Hindlimb muscle (tissue), 1 donor: ENCODE measurements at places on chromosomes 4 and X.

- DNase-seq = peak; percentile 69
These were observed 1574.7 kb downstream of the STIM2 start for GRCh38 chr4:28435314-28435713.

GRCh38 chr4:53538756-53539155 is 52.5 kb downstream of the LNX1 start:
- DNase-seq = peak; percentile 69

DNA sequence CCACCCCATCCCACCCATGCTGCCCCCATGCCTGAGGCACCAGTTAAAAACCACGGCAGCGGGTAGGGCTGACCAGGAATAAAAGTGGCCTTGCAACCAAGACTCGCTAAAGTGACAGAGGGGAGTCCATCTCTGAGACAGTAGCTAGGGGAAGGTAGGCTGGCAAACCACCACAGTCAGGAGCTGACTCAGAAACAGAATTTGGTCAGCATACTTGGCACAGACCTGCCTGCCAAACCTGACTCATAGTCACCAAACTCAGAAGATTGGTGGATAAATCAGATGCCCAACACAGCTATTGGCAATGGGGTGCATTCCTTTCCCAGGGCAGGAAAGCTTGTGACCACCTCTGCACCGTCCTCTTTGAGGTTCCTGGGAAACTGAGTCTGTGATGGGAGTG is 193.8 kb downstream of the BCOR start:
- DNase-seq = no peak

DNA sequence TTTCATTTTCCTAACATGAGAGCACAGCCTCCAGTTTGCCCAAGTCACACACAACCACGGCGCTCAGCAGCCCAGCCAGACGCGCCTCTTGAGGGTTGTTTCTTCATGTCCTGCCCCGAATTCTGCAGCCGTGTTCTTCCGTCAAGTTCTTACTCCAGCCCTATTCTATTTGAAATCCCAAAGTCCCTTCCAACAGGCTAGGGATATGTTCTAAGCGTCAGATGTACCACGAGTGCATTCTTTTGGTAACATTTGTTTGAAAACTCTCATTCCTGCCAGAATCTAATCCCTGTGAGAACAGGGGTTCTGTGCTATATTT is 23.1 kb downstream of the ACSL1 start:
- no peak for DNase-seq

GRCh38 chrX:13965531-13965930 is 64.2 kb downstream of the GEMIN8 start:
- no peak for DNase-seq

DNA sequence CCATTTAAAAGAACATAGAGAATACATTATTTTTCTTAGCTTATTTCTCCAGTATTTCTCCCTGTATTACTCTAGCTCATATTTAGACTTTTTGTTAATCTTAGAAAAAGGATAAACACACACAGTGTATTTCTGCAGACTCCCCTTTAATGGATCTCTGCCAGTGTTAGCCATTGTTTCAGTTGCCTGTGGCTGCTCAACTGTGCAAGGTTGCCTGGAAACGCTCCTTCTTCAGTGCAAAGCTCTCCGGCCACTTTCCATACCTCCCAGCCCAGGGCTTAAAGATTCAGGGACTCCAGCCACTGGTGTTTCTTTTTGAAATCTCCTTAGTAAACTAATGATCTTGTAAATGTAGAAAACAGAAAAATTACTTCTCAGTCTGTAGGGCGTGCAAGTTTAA is 104.9 kb downstream of the SLIT2 start:
- DNase-seq = peak; percentile 67

- DNase-seq = no peak
These were observed 112.1 kb downstream of the DHRSX start for GRCh38 chrX:2388669-2389068.

- DNase-seq = no peak
These were observed 19.9 kb downstream of the RPS6KA6 start for GRCh38 chrX:84168095-84168494.

DNA sequence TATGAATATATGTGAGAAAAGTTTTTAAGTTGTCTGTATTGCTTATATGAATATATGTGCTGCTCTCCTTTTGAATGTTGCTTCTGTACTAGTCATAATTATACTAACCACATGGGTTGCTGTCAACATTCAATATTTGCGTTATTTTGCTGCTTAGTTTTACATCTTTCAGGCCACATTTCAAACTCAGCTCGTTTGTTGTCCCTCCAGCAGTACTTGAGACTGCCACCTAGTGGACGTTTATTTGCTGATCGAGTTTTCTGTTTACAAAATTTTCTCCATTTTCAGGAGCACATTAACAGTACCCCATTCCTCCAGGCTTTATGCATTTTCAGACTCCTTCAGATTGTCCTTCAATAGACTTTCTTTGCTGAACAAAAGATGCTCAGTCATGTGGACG is 75.8 kb downstream of the NUDT11 start:
- peak; percentile 12 for DNase-seq

- DNase-seq = no peak
These were observed 14.6 kb downstream of the SAT1 start for GRCh38 chrX:23797371-23798128.

DNA sequence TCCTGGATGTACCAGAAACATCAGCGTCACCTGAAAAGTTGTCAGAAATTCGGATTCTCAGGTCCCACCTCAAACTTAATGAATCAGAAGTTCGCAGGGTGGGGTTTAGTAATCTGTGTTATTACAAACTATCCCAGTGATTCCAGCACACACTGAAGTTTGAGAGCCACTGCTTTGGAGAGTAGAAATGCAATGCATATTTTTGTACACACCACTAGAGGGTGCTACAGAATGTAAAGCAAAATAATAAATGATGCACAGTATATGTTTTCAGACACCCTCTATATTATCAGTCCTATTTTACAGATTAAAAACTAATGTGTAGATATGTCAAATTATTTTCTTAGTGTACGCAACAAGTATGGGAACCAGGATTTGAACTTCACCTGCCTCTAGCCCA is 2.4 kb upstream of the MORF4L2 start:
- peak; percentile 15 for DNase-seq

DNA sequence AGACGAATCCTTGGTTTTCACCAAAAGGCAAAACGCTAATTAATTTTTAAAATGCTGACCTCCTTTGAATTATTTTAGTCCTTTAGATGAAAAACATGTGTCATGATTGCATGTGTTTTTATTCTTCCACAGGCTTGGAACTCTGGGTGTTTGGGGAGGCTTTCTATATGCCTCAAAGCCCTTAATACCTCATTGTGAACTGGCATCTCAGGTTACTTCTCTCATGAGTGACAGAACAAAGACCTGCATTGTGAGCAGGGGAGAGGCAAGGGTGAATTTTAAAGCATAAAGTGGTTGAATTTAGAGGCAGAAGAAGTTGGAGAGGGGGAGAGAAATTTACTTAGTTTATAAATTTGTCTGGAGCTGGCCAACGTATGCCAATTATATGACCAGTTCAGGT is 119.5 kb downstream of the ARSF start:
- no peak for DNase-seq

- DNase-seq = no peak
These were observed 43.3 kb upstream of the MAGEA8 start for GRCh38 chrX:149837639-149838038.
